ENCODE measurements at places on chromosomes 7 and 10.
A peak's percentile ranks its signal among the peaks of the same experiment; 100 is the strongest.

- DNase-seq = no peak
These were observed 25.5 kb upstream of the TRIM24 start for GRCh38 chr7:138434597-138435019.

DNA sequence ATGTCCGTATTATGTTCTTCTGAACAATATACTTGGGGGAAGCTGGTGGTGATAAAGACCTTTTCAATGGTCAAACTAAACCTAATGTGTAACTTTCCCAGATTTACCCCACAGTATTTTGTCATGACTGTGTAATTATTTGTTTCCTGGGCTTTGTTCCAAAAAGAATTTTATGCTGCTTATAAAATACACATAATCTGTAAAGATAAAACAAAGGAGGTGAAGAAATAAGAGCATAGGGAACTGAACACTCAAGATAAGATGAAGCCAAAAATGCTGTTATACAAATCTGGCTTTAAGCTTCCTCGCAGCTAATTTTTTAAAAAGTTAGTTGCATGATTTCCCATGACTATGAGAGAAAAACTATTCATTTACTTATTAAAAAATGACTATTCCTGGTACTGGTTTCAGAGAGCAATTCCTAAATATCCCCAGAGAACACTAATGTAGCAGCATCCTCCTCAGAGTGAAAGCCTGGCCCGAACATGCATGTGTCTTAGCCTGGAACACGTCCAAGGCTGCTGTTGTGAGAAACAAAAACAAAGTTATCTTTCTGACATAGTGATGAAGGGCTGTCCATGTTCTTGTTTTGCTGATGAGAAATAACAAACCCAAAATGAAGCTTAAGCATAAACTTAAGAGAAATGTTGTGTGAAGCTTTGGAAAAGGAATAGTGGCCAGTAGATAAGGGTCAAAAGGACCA, 33.9 kb downstream of the MALSU1 start:
- DNase-seq = no peak

GRCh38 chr10:130213286-130214080, 77.3 kb downstream of the GLRX3 start:
- no peak for DNase-seq

DNA sequence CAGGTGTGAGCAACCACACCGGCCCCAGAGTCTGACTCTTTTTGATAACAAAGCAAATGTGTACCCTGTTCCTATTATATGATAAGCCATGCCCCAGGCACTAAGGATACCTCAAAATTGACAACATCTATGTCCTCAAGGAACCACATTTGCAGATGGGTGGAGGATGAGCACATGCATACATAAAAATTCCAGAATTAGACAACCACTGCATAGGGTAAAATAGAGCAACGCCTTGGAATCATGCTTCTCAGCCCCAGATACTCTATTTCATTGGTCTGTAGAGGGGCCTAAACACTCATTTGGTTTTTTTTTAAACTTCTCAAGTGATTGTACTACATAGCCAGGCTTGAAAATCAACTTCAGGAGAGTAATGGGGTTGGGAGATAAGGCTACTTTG, 78.7 kb downstream of the SLC25A13 start:
- DNase-seq = no peak

- DNase-seq = no peak
These were observed 63.9 kb upstream of the PDGFA start for GRCh38 chr7:583410-584121.

- no peak for DNase-seq
These were observed 81.0 kb upstream of the CACUL1 start for GRCh38 chr10:118835682-118836326.

DNA sequence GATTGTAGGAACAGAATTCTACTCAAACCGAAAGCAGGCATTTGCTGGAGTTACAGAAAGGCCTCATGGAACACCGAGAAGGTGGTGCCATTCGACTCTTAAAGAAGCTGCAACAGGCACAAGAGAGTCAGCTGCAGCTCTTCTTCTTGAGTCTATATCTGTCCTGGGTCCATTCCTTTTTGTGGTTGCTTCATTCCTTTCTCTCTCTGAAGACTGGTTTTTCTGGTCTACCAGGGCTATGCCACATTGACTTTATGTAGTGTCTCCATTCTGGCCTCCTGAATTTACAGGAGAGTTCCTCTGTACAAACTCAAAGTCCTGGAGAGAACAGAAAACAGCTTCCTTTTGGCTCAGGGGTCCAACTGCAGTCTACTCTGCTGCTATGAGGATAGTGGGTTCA, 132.8 kb downstream of the CFTR start:
- no peak for DNase-seq

GRCh38 chr10:31940839-31941653, 12.4 kb upstream of the ARHGAP12 start:
- no peak for DNase-seq

DNA sequence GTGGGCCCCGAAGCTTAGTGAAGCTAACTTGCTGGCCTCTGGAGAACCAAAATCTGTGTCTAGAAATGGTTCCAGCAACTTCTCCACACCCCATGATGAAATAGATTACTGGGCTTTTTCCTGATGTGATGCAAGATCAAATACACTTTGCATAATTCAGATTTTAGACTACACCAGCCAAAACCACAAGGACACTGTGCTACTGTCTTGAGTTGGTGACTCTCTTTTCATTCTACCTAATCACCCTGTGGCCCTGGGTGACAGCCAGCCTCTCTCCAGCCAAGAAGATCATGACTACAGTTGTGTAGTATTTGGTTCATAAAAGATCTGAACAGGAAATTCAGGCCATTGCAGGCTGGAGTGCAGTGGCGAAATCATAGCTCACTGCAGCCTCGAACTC, 22.2 kb downstream of the AZGP1 start:
- DNase-seq = no peak

DNA sequence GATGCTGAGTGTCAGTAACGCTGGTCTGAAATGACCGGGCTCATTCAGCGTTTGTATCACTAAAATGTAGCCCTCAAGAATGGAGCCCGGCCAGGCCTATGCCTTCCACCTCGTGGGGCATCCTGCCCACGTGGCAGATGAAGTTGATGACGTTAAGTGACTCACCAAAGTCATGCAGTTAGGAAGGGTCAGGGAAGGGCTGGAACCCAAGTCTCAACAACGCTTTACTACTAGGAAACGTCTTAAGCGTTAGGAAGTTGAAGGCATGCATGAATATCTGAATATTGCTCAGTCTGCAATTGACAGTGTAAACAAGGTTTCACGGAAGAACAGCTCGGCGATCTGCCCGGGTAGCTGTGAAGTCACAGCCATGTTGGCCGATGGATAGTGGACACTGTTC, 14.0 kb upstream of the UBE3C start:
- no peak for DNase-seq

DNA sequence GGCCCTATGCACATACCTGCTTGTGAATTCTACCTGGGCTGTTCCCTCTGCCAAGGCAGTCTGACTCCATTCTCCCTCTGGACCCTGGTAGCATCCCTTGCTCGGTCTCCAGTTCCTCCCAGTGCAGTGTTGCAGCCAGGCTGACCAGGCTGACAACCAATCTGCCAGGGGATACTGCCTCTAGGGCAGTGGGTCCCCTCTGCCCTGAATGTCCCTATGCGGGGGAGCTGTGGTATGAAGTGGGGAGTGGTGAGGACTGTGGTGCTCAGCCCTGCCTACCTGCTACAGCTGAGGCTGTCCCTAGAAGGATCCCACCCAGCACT, 48.0 kb upstream of the CAMK2B start:
- DNase-seq = no peak

GRCh38 chr10:119917777-119918176, 25.2 kb downstream of the SEC23IP start:
- DNase-seq = no peak

- no peak for DNase-seq
These were observed 34.7 kb upstream of the SLC35B4 start for GRCh38 chr7:134351424-134351823.

- DNase-seq = no peak
These were observed 72.5 kb downstream of the C10orf90 start for GRCh38 chr10:126598009-126598408.

DNA sequence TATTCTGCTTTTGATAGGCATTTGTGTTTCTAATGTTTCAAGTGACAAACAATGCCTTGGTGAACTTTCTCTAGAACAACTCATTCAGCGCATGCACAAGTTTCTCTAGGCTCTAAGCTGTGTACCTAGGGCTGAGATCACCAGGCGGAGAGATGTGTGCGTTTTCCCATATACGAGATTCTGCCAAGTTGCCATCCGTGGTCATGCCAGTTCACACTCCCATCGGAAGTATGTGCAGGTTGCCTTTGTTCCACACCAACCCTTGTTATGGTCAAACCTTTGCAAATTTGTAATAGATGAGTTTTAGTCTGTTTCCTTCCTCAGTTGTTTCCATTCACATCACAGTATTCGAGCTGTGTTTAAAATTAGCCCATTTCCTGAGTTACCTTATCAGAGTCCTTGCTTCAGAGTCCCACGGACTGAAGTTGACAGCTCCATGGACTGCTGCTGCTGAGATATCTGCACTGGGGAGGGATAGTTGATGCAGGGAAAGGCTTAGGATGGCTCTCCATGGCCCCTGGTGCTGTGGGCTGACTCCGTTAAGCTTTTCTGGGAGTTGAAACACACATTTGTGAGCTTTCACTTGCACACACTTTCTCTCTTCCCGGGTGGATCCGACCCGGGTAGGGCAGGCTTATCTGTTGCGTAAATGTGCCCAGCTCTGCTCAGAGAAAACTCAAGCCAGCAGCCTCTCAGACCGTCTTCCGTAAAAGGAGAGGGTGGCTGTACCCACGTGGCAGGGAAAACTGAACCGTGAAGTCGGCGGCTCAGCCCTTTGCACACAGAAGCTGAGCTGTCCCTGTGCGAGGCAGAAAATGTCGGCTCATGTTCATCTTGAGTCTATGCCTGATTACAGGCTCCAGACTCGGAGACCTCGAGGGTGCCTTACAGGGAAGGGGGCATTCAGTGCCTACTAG, 49.4 kb downstream of the HK1 start:
- DNase-seq = peak; percentile 69

- DNase-seq = no peak
These were observed 11.3 kb upstream of the LCOR start for GRCh38 chr10:96820765-96821164.

DNA sequence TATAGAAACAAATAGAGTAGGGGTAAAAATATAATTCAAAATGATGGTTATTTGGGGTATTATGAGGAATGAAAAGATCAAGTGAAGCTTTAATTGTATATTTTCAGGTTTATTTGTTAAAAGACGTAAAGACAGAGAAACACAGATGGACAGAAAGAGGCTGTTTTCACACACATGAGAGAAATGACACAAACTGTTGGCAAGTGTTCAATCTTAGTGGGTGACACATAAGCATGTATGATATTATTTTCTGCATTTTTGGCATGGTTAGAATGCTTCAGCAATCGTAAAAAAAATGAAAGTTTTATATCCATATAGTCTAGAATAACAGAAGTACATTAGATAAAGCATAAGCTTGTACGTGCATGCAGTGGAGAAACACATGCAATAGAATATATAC, 464.4 kb upstream of the AKR1E2 start:
- DNase-seq = no peak

DNA sequence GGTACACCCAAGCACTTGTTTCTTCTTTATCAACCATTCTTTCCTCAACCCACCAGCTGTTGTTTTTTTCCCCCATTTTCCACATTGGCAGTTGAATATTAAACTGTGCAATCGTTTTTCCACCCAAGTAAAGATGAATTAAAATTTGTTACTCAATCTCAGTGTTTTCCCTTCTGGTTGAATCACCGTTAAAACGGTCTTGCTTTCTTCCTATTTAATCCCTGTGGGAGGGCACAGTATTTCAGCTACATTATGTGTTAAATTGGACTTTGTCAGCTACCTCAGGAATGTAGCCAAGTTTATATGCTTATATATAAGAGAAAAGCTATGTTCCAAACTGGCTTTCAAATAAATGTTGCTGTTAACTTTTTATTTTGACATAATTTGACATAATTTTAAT, 19.9 kb downstream of the SLC35G1 start:
- DNase-seq = no peak

All from retina (tissue), 1 donor.